ENCODE measurements at places on chromosomes 7 and 10.
A peak's percentile ranks its signal among the peaks of the same experiment; 100 is the strongest.

DNA sequence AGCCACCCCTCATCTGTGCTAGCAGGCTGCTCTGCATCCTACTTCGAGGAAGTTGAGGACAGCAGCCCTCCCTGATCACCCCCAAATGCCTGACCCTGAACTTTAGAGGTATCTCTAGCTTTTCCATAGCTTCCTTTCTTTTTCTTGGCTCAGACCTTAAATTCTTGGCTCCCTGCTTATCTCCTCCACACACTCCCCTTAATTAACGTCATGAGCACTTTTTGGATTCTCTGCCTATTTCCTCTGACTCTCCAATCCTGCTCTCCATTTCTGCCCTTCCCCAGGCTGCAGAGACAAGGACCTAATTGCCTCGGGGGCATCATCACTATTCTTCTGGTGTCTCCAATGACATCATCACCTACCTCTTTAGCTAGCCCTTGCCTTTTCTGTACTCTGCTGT lies 40.8 kb upstream of the SEC61G start:
- no peak for DNase-seq

DNA sequence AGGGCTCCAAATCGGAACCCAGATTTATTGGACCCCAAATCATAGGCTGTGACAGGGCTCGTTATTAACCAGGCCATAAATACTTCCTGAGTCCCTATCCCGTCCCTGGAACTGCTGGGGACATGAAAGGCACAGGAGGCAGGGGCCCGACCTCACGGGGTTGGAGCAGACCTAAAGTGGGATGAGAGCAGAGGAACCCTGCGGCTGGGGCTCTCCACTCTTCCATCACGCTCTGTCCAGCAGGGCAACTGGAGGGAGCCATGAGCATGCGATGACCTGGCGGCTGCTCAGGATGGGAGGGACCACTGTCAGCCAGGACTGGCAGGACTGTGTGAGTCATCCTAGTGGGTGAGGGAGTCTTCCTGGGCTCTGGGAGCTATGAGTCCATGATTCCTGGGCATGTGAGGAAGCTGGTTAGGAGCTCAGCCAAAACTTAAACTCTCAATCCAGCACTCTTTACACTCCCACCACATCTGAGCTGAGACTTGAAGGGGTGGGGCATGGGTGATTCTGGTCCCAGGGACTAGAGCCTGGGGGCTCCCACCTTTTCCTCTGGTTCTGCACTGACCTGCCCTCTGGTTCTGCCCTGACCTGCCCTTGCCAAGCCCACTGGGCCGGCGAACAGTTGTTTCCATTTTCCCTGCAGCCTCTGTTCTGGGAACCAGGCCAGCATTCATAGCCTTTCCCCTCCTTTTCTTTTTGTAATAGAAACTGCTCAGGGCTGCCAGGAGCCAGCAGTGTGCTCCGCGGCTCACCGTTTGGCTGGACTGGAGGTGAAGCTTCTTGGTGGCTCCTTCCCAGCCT lies 47.1 kb downstream of the SYPL1 start:
- DNase-seq: peak; percentile 55

- DNase-seq: no peak
Measured at GRCh38 chr10:95277201-95277570, 13.6 kb downstream of the PDLIM1 start.

DNA sequence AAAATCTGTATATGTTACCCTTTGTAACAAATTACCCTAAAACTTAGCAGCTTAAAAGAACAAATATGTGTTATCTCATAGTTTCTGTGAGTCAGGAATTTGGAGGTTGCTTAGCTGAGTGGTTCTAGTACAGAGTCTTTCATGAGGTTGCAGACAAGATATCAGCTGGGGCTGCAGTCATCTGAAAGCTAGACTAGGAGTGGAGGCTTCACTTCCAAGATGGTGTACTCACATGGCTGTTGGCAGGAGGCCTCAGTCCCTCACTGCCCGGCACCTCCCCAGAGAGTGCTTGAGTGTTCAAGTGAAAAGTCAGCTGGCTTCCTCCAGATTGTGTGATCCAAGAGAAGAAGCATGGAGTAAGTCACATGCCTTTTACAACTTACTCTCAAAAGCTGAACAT lies 16.9 kb upstream of the GGCT start:
- DNase-seq: no peak

GRCh38 chr10:69248117-69248730 lies 28.1 kb downstream of the HKDC1 start:
- DNase-seq: no peak

DNA sequence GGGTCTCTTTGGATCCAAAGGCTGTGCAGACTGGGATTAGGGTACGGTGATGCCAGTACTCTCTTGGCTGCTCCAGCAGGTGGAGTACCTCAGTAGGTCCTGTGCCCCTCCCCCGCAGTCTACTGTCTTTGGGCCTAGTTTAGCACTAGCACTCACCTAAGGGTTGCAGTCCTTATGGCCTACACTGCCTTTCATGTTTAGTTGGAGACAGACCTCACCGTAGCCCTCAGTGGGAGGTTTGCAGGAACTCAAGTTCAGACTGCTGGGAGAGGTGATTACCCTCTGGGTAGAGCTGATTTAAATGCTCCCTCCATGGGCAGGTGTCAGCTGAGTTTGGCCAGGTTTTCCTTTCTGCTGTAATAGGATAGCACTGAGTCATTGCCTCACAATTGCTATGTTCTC lies 210.8 kb upstream of the TMEM196 start:
- no peak for DNase-seq

- no peak for DNase-seq
Measured at GRCh38 chr7:46945328-46945727, 636.6 kb downstream of the TNS3 start.

GRCh38 chr10:12321641-12322040 lies 27.7 kb upstream of the CAMK1D start:
- no peak for DNase-seq

DNA sequence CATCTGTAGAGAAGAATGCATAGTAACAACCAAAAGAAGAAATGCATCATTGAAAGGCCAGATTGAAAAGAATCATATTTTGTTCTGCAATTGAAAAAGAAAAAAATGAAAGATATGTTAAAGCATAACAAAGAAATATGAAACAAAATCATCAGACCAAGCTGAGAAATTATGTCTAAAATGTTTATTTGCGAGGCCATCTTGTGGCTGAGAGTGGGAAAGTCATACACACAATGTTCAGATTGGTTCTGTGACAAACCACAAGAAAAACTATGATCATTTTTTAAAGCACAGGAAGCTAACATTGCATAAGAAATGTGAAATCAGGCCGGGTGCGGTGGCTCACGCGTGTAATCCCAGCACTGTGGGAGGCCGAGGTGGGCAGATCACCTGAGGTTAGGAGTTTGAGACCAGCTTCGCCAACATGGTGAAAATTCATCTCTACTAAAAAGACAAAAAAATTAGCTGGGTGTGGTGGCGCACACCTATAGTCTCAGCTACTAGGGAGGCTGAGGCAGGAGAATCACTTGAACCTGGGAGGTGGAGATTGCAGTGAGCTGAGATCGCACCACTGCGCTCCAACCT lies 36.6 kb downstream of the ABCB5 start:
- no peak for DNase-seq

GRCh38 chr10:11625019-11625735 lies 13.7 kb upstream of the USP6NL start:
- DNase-seq: no peak

GRCh38 chr10:73872190-73872710 lies 2.1 kb downstream of the CAMK2G start:
- no peak for DNase-seq

DNA sequence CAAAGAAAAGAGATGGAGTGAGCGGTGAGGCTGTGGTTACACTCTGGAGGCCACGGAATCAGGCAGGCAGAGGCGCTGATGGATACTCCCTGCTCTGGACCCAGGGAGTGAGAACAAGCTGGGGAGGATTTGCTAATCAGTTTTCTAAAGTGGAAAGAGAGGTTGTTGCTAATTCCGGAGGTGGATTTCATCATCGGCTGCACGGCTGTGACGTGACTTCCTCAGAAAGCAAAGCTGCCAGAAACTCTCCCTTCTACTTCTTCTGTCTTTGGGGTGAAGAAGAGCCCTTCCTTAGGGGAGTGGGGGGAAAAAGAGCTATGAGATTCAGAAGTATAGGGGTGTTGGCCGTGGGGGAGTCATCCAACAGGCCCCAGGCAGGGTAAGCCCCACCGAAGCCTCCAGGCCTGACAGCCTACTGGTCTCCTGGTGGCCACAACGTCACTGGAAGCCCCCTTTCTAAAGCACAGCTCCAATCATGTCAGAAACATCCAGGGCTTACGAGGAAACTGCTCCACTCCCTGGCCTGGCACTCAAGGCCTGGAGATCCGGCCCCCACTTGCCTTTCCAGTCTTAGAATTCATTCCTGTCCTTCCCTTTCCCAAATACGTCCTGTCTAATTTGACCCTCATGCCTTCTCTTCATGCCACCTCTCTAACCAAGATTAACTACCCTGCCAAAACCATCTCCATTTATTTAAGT lies 114.5 kb downstream of the HIP1 start:
- no peak for DNase-seq

GRCh38 chr7:156889089-156889488 lies 3.9 kb downstream of the LMBR1 start:
- peak; percentile 54 for DNase-seq

GRCh38 chr7:6648066-6648814 lies 11.1 kb downstream of the ZNF316 start:
- DNase-seq: no peak

DNA sequence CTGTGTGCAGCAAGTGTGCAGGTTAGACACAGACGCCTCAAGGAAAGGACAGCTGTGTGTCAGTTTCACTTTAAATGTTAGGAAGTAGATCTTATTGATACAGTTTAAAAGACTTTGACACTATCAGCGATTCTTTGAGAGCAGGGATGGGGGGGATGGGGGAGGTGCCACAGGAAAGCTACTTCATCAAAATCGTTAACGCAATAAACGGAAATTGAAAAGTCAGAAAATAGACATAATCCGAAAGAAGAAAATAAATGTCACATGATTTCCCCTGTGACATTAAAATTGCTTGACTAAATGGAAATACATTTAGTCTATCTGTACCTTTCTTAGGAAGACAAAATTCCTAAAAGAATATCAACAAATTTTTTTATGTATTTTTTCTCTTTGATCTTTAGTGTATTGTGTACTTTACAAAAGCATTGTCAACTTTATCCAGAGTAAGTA lies 476 bp upstream of the ZNF33B start:
- DNase-seq: no peak

GRCh38 chr10:112844681-112845544 lies 105.1 kb upstream of the TCF7L2 start:
- no peak for DNase-seq

DNA sequence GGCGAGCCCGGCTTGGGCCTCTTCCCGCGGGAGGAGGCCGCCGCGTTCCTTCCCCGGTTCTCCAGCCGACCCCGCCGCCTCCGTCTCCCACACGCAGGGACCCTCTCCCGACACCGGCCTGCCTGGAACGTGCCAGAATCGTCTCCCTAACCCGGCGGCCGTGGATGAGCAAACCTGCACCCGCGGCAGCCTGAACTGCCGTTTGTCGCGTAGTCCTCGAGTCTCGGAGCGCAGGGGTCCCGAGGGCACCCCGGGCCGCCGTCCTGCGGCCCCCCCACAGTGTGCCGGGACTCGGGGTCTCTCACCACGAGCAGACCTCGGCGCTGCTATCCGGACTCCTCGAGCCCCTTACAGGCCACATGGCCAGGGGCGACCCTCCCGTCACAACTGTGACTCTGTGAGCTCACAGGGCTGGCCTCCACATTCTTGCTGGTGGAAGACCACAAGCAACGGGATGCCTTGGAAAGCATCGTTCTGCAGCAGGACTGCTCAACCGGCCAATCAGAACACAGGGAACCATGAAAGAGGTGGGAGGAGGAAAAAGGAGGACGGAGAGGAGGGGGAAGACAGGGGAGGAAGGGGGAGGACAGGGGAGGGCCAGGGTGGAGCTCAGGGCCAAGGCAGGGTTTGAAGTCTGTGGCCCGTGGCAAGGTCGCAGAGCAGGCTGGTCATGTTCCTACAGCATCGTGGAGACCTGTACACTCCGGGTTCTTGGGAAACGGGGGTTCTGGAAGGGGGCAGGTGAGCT lies 276.9 kb downstream of the DNAJB6 start:
- no peak for DNase-seq

GRCh38 chr7:55104712-55105433 lies 86.1 kb downstream of the EGFR start:
- no peak for DNase-seq

GRCh38 chr10:27225011-27225590 lies 15.5 kb downstream of the ACBD5 start:
- DNase-seq: no peak

GRCh38 chr10:79331226-79331625 lies 16.0 kb upstream of the PPIF start:
- no peak for DNase-seq

- DNase-seq: no peak
Measured at GRCh38 chr10:4945766-4946717, 17.2 kb upstream of the AKR1C1 start.

All from NCI-H345 (cell line).